ENCODE measurements at places on chromosomes 16 and 17.

GRCh38 chr16:75929046-75929445, 202.8 kb upstream of the CPHXL start:
- no peak for DNase-seq

DNA sequence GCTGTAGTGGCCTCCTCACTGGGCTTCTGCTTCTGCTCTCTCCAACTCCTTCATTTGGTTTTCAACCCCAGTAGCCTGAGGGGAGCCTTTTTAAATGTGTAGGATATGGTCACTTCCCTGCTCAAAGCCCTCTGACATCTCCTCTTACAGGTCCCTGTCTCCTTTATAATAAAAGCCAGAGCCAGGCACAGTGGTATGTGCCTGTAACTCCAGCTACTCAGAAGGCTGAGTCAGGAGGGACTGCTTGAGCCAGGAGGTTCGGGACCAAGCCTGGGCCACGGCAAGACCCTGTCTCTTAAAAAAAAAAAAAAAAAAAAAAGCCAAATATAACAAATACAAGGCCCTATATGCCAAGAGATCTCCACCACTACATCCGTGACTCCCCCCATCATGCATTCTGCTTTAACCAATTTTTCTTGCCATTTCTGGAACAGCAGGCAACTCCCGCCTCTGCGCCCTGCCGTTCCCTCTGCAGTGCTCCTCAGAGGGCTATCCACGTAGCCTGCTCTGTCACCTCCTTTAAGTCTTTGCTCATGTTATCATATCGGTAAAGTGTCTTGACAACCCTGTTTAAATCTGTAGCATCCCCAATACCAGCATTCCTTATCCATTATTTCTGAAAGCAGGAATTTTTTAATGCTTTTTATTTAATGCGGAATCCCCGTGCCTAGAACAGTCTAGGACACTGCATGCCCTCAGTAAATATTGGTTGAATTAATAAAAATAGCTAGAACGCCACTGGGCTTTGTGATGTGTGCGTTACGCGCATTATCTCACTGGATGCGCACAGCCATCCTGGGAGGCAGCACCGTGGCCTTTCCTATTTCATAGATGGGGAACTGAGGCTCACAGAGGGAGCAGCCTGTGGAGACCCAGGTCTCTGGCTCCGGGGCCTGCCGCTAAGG, 9.5 kb downstream of the ZNF771 start:
- DNase-seq = no peak

- no peak for DNase-seq
Measured at GRCh38 chr17:45646288-45646988, 137.7 kb upstream of the CRHR1 start.

DNA sequence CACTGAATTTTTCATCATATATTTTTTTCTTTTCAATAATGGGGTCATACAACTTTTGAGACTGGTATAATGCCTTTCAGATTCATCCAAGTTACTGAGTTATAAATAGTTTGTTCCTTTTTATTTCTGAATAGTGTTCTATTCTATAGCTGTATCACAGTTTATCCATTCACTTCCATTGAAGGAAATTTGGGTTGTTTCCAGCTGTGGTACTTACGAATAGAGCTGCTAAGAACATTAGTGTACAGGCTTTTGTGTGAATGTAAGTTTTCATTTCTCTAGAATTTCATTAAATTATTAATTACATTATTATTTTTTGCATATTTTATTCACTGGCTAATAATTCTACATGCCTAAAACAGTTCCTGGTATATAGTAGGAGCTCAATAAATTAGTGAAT, 52.9 kb downstream of the SNTB2 start:
- no peak for DNase-seq

GRCh38 chr16:53565296-53565863, 62.4 kb upstream of the AKTIP start:
- no peak for DNase-seq

- no peak for DNase-seq
Measured at GRCh38 chr17:12227547-12227946, 206.9 kb downstream of the MAP2K4 start.

DNA sequence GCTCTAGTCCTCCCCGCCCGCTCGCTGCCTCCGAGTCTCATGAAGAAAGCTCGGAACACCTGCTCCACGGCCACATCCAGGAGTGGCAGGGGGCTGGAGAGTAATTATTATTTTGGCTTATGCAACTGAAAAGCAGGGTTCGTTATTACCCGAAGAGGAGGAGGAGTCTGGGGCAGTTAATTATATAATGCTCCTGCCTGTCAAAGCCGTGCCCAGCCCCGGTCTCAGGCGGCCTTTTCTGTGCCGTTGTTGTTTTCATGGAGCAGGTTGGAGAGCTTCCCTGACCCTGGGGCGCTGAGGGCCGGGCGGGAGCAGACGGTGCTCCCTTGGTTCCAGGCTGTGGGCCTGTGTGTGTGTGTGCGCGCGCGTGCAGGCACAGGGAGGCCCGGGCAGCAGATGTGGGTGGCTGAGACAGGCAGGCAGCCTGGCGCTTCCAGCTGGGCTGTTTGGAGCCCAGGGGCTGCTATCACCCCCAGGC, 2.4 kb downstream of the JPH3 start:
- DNase-seq = no peak

- DNase-seq = no peak
Measured at GRCh38 chr16:48629531-48629930, 19.6 kb upstream of the N4BP1 start.

- no peak for DNase-seq
Measured at GRCh38 chr17:54863176-54863575, 37.5 kb upstream of the TOM1L1 start.

- DNase-seq = no peak
Measured at GRCh38 chr17:40284085-40284713, 3.5 kb upstream of the CDC6 start.

GRCh38 chr16:4691666-4692412, 1.5 kb upstream of the NUDT16L1 start:
- no peak for DNase-seq

DNA sequence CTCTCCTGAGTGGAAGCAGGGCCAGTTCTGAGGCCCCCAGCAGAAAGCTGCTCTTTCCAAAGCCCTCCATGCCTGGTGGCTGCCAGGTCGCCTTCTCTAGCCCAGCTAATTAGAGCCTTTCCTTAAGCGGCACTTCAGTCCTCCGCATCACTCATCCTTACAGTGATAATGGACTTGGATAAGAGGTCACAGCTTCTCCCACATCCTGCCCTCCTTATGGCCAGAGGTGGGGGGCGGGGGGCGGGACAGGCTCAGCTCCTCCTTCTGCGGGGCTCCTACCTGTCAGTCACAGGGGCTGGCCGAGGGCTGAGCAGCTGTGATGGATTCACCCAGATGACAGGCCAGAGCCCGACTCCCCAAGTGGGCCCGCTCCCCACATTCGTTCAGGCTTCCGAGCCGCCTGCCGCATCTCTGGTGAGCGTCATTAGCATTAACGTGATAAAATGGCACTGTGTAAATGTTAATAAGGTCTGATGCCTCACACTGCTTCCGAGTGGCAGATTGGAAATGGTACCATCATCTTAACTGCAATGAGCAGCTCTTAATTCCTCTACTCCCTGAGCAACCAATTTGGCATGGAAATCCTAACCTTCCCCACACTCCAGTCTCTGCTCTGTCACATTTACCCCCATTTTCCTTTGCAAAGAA, 41.3 kb downstream of the GRIN2C start:
- DNase-seq = no peak

DNA sequence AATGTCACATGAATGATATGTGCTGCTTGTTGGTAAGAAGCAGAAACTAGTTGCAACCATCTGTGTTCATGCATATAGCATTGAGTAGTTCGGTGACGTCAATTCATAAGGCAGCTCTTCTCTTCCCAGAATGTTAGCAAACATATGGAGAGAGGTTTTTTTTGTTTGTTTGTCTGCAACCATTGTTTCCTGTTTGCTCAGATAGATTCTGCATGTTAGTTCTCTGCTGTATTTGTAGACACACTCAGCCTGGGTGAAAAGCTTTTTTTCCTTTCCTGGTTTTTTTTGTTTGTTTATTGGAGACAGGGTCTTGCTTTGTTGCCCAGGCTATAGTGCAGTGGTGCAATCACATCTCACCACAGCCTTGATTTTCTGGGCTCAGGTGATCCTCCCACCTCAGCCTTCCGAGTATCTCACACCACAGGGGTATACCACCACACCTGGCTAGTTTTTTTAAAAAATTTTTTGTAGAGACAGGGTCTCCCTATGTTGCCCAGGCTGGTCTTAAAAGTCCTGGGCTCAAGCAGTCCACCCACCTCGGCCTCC, 16.7 kb downstream of the WSB1 start:
- DNase-seq = no peak

GRCh38 chr17:45031231-45032173, 19.9 kb downstream of the DCAKD start:
- DNase-seq = no peak

GRCh38 chr17:58329035-58329809, 627 bp upstream of the TSPOAP1 start:
- no peak for DNase-seq

DNA sequence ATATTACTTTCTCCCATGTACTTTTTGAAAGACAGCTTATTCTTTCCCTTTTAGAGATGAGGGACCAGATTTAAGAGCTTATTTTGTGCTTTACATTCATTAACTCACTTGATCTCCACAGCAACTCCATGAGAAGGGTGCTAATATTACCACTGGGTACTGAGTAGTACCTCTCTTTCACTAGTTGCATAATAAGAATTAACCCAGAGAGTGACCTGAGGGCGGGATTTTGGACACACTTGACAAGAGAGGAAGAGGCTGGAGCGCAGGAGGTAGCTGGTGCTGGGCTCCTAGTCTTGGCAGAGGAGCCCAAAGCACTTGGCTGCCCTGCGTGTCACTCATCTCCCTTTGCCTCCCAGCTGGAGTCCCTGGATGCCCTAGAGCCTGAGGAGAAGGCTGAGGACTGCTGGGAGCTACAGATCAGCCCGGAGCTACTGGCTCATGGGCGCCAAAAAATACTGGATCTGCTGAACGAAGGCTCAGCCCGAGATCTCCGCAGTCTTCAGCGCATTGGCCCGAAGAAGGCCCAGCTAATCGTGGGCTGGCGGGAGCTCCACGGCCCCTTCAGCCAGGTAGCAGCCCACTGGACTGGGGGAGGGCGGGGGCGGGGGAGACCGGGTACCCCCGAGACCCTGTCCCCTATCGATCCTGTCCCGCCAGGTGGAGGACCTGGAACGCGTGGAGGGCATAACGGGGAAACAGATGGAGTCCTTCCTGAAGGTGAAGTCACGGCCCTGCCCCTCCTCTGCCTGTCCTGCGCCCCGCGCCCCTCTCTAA, 1.7 kb upstream of the MAZ start:
- no peak for DNase-seq

- peak; percentile 16 for DNase-seq
Measured at GRCh38 chr17:74212913-74213791, at the start of gene TTYH2. Gene TTYH2, plus strand, starts transcription at chr17:74213571. Its CDS starts 17 bp downstream, at chr17:74213588.

Measured in NCI-H1436 treated with DMSO at 0.1 percent for 48 hours (cell line).